Stimulated activated CD4-positive, alpha-beta T cell treated with anti-CD3 and anti-CD28 coated beads, TNF-alpha, amount 100 ng/mL, for 24 hours (primary cell): ENCODE measurements at places on chromosomes 1 and 21.

DNA sequence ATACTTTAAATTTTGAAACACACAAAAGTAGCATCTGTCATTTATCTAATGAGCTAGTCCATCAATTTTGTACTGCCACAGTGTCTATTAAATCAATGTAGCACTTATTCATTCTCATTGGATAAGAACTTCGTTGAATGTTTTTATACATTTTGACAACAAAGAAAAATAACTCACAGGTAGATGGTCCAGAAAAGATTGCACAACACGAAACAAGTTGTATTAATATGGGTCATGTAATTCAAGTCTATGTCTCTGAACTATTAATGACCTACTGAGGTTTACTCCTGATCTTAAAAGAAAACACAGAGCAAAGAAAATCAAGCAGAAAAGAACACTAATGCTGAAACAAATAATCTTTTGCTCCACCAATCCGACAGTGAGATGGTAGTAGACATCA, 15.3 kb downstream of the HP1BP3 start:
- DNase-seq: no peak

DNA sequence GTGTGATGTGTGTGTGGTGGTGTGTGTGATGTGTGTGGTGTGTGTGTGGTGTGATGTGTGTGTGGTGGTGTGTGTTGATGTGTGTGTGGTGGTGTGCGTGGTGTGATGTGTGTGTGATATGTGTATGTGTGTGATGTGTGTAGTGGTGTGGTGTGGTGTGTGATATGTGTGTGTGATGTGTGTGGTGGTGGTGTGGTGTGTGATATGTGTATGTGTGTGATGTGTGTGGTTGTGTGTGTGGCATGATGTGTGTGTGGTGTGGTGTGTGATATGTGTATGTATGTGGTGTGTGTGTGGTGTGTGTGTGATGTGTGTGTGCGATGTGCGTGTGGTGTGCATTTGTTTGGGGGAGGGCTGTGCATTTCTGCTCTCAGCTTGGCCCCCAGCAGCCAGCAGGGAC, 7.1 kb upstream of the PCBP3 start:
- DNase-seq: no peak

- no peak for DNase-seq
Observed at GRCh38 chr1:84795213-84795612, 97.8 kb downstream of the LPAR3 start.

- no peak for DNase-seq
Observed at GRCh38 chr1:109269212-109269980, 13.5 kb downstream of the PSRC1 start.

DNA sequence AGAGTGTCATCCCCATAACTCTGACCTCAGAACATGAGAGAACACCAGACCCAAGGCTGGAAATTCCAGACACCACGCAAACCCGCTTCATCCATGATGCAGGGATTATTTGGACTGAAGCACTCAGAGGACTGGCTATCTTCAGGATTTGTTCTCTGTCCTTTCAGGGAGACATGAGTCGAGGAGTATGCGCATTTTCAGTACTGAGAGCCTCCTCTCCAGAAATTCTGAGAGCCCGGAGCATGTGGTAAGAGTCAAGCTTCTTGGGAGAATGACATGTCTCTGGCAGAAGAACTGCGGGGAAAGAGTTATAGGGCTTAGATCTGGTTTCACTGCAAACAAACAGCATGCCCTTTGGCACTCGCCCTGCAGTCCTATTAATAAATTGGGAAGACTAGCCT, 6.9 kb downstream of the LAX1 start:
- DNase-seq: no peak

- DNase-seq: no peak
Observed at GRCh38 chr1:33161061-33161681, 20.7 kb downstream of the TRIM62 start.

DNA sequence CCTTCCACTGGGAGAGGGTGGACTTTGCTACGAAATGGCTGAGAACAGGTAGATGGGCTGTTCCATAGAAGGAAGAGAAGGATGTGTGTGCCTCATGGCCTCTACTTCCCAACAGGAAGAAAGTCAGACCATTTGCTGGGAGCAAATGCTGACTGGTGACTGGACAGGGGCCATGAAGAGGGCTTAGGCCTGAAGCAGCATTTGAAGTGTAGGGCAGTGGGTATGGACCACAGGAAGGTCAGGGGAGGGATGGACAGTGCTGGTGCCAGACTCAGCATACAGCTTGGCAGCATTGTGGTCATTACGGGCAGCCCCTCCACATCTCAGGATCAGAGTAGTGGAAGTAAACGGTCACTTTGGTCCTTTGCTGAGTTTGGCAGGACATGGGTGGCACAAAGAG, 275.7 kb downstream of the MATN1 start:
- no peak for DNase-seq

GRCh38 chr1:92749024-92749634, 35.8 kb downstream of the EVI5 start:
- DNase-seq: peak; percentile 12

DNA sequence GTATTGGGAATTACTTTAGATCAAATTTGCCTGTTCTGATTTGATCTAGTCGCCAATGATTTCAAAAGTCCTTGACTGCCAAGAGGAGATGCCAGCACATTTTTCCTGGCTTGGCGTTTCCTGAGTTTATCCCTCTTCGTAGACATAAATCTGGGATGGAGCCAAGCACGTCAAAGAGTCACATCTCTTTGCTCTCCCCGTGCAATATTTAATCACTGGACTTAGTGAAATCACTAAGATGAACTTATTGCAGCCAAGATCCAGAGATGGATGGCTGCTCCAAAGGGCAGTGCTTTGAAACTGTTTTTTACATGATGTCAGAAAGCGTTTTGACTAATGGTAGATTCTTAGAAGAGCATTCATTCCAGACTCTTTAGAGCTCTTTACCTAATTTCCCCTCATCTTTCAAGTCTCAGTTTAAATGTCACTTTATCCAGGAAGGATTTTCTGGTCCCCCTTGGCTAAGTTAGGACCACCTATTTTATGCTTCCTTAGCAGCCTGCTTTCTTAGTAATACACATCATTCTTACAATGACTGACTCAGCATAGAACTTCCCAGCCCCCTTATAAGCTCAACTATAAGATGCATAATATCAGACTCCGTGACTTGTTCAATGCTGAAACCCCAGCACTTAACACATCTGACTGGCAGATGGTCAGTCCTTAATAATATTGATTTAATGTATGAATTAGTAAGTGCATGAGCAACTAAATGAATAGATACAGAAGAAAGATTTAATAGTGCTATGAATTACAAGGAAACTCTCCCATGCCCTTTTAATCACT, 94.4 kb upstream of the GREM2 start:
- no peak for DNase-seq

- DNase-seq: peak; percentile 78
Observed at GRCh38 chr21:45439161-45439872, 34.4 kb downstream of the COL18A1 start.

GRCh38 chr1:1072299-1072848, 1.7 kb downstream of the RNF223 start:
- DNase-seq: no peak

DNA sequence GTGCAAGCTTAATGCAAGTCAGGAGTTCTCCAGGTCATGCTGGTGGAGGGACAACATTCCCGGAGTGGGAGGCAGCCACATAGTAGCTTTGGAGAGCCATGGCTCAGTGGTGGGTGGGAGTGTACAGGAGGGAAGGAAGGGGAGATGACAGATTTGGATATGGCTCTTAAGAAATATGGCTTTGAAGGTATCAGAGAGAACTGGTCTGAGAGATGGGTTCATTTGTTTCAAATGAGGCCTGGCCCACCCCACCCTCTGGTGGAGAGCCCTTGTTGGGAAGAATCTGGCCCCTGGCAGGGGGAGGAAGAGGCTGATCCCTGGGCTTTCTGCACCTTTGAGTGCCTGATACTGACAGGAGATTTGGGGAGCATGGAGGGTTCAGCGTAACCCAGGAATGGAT, 6.1 kb downstream of the DMBX1 start:
- no peak for DNase-seq

GRCh38 chr21:44438531-44439210, 16.6 kb upstream of the LRRC3 start:
- no peak for DNase-seq

- no peak for DNase-seq
Observed at GRCh38 chr1:99952522-99952921, 17.3 kb upstream of the SLC35A3 start.

DNA sequence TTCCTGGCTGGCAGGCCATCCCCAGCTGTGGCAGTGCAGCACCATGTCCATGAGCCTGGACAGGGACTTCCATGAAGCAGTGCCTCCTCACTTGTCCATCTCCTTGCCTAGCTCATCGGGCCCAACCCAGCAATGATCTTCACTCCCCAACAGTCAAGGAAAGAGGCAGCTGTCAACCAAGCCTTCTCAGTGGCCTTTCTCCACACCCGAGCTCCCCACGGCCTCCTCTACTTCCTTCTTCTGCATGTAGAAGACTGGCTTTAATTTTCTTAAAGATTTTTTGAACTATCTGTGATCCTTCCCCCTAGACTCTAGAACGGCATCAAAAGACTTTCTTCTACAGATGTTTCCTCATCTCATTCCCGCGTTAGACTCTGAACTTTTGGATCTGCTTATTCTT, 65.5 kb upstream of the COA6 start:
- no peak for DNase-seq

DNA sequence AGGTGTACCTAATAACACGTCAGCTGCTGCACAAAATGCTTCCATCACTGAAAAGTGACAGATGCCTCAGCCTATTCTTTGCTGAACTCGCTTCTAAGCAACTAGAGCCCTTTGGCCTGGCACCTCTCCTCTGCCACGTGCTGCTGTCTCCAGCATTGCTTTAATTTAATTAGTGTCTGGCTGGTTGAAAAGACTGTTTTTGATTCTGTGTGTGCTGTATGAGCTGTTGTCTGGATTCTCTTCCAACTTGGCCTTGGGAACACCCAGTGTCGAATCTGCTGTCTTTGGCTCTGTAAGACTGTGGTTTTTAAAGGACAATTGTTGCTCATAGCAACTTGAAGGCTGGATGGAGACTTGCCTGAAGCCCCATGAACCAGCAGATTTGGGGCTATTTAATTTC, 109.5 kb downstream of the PSMG1 start:
- no peak for DNase-seq

DNA sequence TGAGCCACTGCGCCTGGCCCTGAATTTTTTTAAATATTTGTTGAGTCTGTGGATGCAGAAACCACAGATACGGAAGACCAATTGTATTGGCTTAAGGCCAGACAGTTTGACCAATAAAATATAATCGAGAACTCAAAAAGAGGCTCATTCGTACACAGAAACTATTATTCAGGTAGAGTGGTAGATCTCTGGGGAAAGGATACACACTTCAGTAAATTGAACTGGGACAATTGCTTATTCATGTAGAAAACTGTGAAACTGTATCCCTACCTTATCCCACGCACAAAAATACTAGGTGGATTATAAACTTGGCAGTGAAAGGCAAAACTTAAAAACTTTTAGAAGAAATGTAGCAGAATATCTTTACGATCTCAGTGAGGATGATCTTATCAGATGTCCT, 25.0 kb upstream of the SHE start:
- no peak for DNase-seq

GRCh38 chr1:183697814-183698590, 44.9 kb upstream of the APOBEC4 start:
- no peak for DNase-seq

- no peak for DNase-seq
Observed at GRCh38 chr1:14513111-14513510, 85.4 kb upstream of the KAZN start.

DNA sequence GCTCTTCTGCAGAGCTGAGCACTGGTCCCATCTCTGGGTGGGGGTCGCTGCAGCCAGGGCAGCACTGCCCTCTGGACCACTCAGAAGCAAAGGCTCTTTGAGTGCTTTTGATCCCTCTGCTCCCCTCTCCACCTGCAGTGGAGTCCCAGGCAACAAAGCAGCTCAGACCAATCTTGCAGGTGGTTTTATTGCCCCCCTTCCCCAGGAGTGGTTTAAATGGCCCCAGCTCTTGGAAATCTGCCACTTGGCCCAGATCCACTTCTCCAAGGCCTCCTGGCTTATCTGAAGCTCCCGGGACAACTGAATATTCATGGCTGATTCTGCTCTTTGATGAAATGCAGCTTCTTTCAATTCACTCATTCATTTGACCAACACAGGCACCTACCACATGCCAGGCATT, 2.7 kb downstream of the STUM start:
- DNase-seq: no peak
